ENCODE measurements at places on chromosomes 3 and 15. TPM values are rescaled to one million over a fixed set of nuclear protein-coding genes. Genes with fewer than 3 reads are reported as not detected.

GRCh38 chr3:175430983-175431773 lies 572.0 kb downstream of the NAALADL2 start:
- DNase-seq: no peak

- no peak for DNase-seq
These were observed 98.2 kb downstream of the TMEM108 start for GRCh38 chr3:133136114-133137041.

DNA sequence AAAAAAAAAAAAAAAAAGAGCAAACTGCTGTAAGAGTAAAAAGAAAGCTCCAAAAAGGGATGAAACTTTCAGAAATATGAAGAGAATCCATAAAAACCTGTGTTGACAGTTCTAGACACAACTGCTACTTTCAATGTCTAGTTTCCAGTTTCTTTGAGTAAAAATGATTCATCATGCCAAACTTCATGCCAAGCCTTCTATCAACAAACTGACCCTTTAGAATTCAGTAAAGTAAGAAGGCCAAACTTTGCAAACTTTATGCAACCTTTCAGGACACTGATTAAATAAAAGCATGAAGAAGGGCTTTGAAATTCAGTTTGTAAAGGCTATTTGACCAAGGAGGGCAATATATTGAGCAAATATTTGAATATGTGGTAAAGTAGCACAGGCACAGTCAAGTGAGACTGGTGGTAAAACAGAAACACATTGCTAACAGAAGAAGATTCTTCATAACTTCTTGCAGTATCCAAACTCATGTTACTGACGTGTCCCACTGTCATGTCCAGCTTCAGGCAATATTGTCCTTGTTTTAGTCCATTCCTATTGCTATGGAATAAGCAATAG lies 56.3 kb upstream of the CFAP20DC start:
- DNase-seq: no peak

RAB6B gene
- 7.9 TPM for polyA plus RNA-seq

TRPC1 gene
- 33.4 TPM for polyA plus RNA-seq

EPHB1 gene
- 5.4 TPM for polyA plus RNA-seq

SLC12A6 gene
- 9.2 TPM for polyA plus RNA-seq
